ENCODE measurements at places on chromosomes 2 and 18. TPM values are rescaled to one million over a fixed set of nuclear protein-coding genes. Genes with fewer than 3 reads are reported as not detected.

Gene NBEAL1
- 9.5 TPM for total RNA-seq

Gene CD8A
- total RNA-seq: not detected

Gene TRIM43
- total RNA-seq: not detected

Gene FLACC1
- 0.89 TPM for total RNA-seq

Gene MXD1
- total RNA-seq: 1.3 TPM

Gene DNER
- total RNA-seq: 0.65 TPM

Gene SNORC
- total RNA-seq: not detected

Gene UGT1A6
- total RNA-seq: 0.65 TPM

Gene SGPP2
- total RNA-seq: 1.8 TPM

Gene ANKRD30BL
- not detected for total RNA-seq

Data from mesangial cell (primary cell).